DMS79 (cell line): ENCODE measurements at places on chromosomes 11 and 22.

GRCh38 chr11:124751391-124751740 lies 689 bp downstream of the VSIG2 start:
- no peak for DNase-seq

- DNase-seq: no peak
These were observed at the start of gene ANO1 for GRCh38 chr11:70078095-70078780. TSS of gene ANO1 (plus strand) at chr11:70078317. CDS start at chr11:70078607, 290 bp downstream.

GRCh38 chr11:68904248-68904847 lies 657 bp downstream of the IGHMBP2 start:
- no peak for DNase-seq

DNA sequence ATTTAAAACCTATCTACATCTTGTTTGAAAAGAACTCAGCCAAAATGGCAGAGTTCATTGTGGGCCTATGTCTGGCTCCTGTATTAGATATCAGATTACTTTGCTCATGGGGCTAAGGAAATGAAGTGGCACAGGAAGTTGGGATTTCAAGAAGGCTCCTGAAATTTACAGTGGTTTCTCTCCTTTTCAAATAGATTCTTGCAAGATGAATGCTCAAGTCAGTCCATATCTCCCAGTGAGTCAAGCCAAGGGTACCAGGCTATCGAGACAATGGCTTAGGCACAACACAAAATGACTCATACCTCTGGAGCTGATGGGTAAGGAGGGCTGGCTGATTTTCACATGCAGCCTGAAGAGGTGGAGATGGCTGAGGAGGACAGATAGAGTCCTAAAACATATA lies 24.1 kb upstream of the APOA1 start:
- DNase-seq: no peak

DNA sequence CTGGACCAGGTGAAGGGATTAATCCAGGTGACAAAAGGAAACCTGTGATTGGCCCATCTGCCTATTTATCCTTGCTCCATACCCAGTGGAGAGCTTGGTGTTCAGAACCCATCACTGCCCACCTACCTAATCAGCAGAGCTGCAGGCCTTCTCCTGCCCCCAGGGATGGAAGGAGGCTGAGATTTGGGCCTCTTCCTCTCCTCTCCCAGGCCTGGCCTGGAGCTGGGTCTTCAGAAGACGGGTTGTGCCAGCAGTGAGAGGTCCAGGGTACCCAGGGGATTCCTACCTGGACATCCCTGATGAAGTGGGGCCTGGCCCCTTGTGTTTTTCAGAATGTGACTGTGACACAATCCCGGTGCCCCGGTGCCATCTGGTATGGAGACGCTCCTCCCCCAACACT lies 80.3 kb upstream of the MYOD1 start:
- no peak for DNase-seq
